ENCODE measurements at places on chromosomes 2 and 18. TPM values are rescaled to one million over a fixed set of nuclear protein-coding genes. Genes with fewer than 3 reads are reported as not detected.
A peak's percentile ranks its signal among the peaks of the same experiment; 100 is the strongest.

- DNase-seq, result no peak
These were observed 1.8 kb downstream of the RFTN2 start for GRCh38 chr2:197673606-197674005.

Gene GATA6
- 19.1 TPM for total RNA-seq

Gene TTN
- total RNA-seq, result 13.2 TPM

Gene SPDYA
- total RNA-seq, result 1.9 TPM

Gene EVA1A
- total RNA-seq, result 0.46 TPM

DNA sequence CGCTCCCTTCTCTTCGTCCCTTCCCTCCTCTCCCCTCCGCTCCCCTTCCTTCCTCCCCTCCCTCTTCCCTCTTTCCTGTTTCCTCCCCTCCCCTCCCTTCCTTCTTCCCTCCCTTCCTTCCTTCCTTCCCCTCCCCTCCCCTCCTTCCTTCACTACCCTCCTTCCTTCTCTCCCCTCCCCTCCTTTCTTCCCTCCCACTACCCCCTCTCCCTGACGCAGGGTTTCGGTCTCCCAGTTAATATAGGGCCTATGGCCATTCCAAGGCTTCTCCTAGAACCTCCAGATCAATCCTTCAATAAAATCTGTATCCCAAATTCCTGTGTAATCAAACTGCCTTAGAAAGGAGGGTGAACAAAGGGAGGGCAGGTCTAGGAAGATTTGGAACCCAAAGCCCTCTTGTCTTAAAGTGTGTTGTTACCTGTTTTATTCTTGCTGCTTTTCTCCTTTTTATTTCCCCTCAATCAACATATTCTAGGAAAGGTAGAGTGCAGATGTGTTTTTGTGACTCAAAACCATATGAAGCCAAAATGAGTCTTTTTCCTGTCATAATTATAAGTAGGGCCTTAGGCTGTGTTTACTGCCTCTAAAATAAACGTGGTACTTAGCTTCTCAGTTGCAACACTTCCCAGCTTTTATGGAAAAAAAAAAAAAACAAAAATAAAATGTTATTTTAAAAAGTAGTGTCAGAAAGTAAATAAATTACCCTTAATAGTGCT lies 53.7 kb downstream of the GPD2 start:
- DNase-seq, result no peak

Gene CNGA3
- 0.47 TPM for total RNA-seq

Gene GNAL
- total RNA-seq, result 5.4 TPM

DNA sequence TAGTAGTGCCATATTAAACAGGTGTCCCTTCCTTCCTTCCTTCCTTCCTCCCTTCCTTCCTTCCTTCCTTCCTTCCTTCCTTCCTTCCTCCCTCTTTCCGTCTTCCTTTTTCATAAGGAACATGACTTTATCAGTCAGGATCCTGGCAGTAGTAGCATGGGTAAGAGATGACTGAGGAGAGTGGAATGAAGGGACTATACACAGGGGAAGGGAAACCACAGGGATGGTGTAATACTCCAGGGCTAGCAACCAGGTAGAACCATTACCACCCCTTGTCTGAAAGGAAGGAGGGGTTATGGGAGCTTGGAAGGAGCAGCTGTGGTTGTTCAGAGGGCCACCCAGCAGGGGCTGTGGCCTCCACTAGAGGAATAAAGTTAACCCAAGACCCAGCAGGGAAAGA lies 23.2 kb upstream of the KDM3A start:
- no peak for DNase-seq

DNA sequence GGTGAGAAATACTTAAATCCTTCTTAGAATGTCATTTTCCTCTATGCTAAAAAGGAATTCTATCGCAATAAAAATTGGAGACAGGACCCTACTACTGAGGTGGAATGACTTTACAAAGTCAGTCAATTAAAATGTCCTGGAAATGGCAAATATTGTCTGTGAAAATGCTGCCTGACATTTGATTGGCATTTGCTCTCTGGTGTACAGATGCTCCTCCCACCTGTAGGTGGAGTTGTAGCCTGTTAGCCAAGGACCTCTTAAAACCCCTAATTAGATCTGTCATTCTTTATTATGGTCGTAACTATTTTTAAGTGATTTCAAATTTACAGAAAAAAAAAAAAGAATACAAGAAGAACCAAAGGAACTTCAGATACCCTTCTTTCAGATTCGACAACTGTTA lies 393.1 kb upstream of the KLHL29 start:
- no peak for DNase-seq

- no peak for DNase-seq
These were observed 32.6 kb upstream of the ANXA4 start for GRCh38 chr2:69709290-69709689.

DNA sequence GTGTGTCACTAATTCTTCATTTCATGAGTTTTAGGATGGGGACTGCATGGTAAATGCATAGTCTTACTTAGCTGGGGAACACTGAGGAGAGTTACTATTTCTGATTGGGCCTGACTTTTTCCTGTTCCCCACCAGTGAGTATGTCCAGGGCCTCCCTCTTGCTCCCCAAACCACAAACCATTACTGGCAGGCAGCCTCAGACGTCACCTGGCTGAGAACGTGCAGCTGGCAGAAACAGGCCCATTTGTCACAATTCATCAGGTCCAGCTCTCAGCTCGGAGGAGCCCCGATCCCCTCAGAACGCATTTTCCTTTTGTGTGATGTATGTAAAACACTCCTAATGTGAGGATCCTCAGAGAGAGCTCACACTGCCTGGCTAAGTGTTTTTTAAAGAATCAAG lies 71.7 kb upstream of the SIX3 start:
- no peak for DNase-seq

Gene ST8SIA5
- total RNA-seq, result not detected

Gene RBM44
- 1.3 TPM for total RNA-seq

Gene ADGRF3
- not detected for total RNA-seq

GRCh38 chr2:14011190-14011589 lies 621.3 kb upstream of the LRATD1 start:
- DNase-seq, result no peak

- no peak for DNase-seq
These were observed 98.1 kb downstream of the RTP5 start for GRCh38 chr2:241967467-241968144.

GRCh38 chr2:12928775-12929401 lies 212.2 kb downstream of the TRIB2 start:
- no peak for DNase-seq

Gene TTC39C
- 37.9 TPM for total RNA-seq

GRCh38 chr18:47781561-47781960 lies 148.9 kb downstream of the SMAD2 start:
- DNase-seq, result no peak

DNA sequence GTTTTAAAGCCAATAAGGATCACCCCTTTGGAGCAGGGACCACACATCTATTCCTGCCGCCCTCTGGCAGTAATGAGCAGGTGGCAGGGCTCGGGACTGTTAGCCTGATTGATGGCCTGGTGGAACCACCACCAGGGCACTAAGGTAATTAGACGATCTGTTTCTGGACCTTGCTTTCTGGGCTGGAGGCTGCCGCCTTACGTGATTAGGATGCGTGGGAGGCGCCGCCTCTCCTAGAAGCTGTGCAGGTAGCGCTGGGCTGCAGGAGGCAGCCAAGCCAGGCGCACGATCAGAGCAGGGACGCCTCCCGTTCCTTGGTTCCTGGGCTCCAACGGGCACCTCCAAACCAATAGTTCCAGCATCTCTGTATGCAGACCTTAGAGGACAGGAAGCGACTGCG lies 242.6 kb upstream of the RAB12 start:
- DNase-seq, result no peak

Gene MAP2
- total RNA-seq, result 18.9 TPM

Gene UGT1A8
- not detected for total RNA-seq

Gene KIF5C
- 4.5 TPM for total RNA-seq

GRCh38 chr2:168713325-168713724 lies 89.1 kb upstream of the NOSTRIN start:
- no peak for DNase-seq

- no peak for DNase-seq
These were observed 42.5 kb downstream of the RASGRP3 start for GRCh38 chr2:33518929-33519328.

Gene TUBA4B
- total RNA-seq, result not detected

GRCh38 chr18:58391231-58391825 lies 237.6 kb downstream of the ALPK2 start:
- DNase-seq, result no peak

GRCh38 chr2:159168707-159169106 lies 117.8 kb downstream of the WDSUB1 start:
- no peak for DNase-seq

- DNase-seq, result no peak
These were observed 104.2 kb downstream of the TGIF1 start for GRCh38 chr18:3554091-3554601.

DNA sequence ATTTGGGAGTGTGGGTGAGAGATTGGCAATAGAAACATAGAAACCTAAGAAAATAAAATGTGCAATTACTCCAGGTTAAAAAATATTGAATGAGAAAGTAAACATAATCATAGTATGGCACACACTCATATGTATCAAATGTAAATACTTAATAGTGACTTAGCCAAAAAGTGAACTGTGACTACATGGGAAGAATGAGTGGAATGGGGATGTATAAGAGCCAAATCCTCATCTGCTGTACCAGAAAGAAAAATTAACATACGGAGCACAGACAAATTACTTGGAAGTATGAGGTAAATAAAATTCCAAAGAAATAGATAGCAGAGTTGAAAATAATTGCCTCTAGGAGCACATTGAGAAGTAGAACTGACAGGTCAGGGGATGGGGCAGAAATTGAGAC lies 4.0 kb downstream of the FLACC1 start:
- DNase-seq, result no peak

Gene FAM210A
- 20.2 TPM for total RNA-seq

Gene PSMA8
- not detected for total RNA-seq

- DNase-seq, result peak; percentile 45
These were observed 90.5 kb downstream of the NDUFA10 start for GRCh38 chr2:239934571-239935171.

Gene MC4R
- total RNA-seq, result not detected

- DNase-seq, result no peak
These were observed 7.6 kb downstream of the TRIP12 start for GRCh38 chr2:229914171-229914570.

Gene RAD51AP2
- not detected for total RNA-seq

GRCh38 chr2:10380048-10380926 lies 67.8 kb downstream of the ODC1 start:
- no peak for DNase-seq

Gene ANKRD30BL
- total RNA-seq, result not detected

Gene PIEZO2
- 3.5 TPM for total RNA-seq

Gene RNF25
- total RNA-seq, result 15.8 TPM

DNA sequence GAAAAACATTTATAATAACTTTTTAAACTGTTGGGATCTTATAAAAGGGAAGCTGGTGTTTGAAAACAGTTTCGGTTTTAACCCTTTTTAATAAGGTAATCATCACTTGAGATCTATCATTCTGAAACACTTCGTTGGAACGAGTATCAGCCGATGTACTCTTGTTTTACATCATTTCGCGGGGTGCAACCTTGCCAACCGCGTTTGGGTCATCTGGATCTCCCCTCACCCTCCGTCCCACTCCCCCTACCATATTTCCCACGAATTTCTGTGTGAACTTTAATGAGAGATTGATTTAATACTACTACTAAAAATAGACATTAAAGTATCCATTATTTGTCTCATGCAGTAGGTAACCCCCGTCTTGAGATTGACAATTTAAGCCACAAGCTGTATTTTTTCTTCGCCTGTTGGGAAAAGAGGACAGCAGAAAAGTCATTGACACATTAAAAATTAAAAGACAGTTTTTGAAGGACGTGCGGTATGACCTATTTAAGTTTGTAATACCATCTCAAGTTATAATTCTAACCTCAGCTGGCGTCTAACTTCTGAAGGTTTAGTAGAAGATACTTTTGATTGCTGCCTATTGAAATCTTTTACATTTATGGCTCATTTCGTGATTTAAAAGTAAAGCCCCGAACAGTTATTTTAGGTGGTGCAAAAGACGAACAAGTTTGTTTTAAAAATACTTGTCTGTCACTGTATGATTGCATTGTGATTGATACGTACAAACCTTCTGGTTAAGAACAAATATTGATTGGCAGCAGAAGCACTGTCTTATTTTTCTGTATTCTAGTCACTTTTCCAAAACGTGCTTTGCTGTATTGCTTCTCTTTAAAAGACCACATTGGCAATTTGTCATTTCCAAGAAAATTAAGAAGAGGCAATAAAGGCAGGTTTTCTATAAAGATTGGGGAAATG lies 1.5 kb downstream of the CREB1 start:
- no peak for DNase-seq

GRCh38 chr2:38631976-38632375 lies 29.2 kb upstream of the HNRNPLL start:
- no peak for DNase-seq

Gene TLX2
- not detected for total RNA-seq

Gene MLPH
- 6.8 TPM for total RNA-seq

Gene CIB4
- total RNA-seq, result not detected

DNA sequence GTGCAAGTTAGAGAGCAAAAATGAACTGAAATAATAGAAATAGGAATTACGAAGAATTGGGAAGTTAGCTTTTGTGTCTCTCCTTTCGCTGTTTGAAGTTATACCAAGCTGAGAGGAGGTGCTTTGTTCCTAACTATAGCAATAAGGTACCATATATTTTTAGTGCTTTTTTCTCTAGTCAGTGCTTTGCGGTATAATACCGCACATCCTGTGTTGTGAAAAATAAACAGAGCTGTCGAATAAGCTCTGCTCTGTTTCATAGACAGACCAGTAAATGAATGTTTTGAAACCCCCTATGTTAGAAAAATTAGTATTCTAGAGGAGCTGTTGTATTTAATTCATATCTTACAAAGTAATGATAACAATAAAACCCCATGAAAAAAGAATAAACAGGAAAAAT lies 130.8 kb downstream of the MAP4K4 start:
- no peak for DNase-seq

- DNase-seq, result no peak
These were observed 33.3 kb downstream of the UXS1 start for GRCh38 chr2:106160786-106161261.

Gene TRMT61B
- total RNA-seq, result 11.7 TPM

- DNase-seq, result no peak
These were observed 35.6 kb downstream of the XDH start for GRCh38 chr2:31378791-31379501.

GRCh38 chr2:153811516-153811915 lies 60.2 kb upstream of the GALNT13 start:
- DNase-seq, result no peak

DNA sequence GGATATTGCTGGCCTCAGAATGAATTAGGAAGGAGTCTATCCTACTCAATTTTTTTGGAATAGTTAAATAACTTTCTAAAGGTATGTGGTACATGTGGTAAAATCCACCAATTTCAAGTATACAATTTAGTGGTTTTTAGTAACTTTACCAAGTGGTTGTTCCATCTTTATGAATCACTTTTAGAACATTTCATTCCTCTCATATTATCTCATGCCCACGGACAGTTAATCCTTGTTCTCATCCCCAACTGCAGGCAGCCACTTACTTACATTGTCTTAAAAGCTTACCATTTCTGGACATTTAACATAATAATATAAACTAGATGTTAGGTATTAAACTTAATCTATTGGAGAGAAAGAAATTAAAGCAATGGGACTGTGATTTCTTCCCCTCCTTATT lies 146.3 kb upstream of the ZC3H15 start:
- no peak for DNase-seq
